ENCODE measurements at places on chromosomes 5 and 9.

- DNase-seq, result no peak
Measured at GRCh38 chr5:56482363-56482762, 249.2 kb upstream of the ANKRD55 start.

DNA sequence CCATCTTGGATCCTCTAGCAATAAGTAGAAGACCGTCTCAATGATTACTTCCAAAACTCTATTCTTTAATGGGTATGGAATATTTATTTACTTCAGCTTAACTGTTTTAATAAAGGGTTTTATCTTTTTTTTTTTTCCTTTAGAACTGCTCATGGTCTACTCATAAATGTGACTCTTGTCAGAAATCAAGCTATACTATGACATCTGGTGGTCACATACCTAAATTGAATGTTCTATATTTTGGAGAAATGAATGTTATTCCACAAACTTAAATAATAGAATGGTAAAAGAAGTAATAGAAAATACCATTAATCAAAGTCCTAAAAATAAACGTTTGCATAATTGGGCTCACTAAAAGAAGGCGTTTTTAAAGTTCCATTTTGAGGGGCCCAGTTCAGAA lies 131.2 kb upstream of the PLCXD3 start:
- no peak for DNase-seq

GRCh38 chr5:132134384-132134783 lies 60.8 kb downstream of the CSF2 start:
- no peak for DNase-seq

DNA sequence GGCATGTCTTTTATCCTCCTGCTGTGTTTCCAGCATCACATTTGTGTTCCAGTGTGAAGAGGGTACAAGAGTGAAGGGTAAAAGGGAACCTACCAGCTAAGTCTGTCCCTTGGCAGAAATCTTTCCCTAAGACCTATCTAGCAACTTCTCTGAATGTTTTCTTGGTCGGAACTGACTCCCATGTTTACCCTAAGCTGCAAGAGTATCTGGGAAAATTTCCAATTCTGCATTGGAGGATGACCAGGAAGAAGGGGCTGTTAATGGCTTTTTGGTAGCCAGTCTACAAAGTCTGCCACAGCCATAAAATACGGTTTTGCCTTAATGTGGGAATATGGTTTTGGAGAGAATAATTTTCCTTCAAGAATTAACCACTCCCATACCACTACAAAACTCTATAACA lies 75.1 kb downstream of the MAST4 start:
- no peak for DNase-seq

DNA sequence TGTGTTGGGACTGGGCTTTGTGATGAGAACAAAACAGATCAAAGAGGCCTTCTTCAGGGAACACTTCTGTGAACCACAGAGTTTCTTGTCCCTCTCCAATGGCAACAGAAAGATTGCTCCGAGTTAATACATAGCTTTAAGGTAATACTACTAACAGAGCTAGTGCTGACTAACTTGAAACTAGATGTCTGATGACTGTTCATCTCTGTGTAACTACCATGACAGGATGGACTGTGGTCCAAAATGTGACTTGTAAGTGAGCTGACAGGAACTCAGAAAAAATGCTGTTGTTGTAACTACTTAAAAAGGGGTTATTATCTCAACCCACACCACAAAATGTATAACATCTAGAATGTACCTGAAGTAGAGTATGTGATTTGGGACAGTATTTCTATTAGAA lies 630.2 kb upstream of the DMAC1 start:
- DNase-seq, result no peak

DNA sequence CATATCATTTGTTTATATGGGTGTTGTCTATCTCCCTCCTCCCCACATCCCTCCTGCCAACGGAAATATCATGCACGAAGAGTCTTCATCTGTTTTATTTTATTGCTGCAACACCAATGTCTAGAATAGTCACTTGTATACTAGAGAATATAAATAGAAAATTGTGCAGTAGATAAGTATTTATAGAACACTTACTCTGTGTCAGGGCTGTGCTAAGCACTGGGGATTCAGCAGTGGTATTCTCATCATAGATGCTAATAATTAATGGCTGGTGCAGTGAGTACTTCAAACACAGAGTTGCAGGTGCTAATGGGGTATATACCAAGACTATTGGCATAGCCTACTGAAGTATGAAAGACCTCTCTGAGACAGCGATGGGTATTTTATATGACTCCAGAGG lies 353.5 kb upstream of the CDH6 start:
- DNase-seq, result no peak

DNA sequence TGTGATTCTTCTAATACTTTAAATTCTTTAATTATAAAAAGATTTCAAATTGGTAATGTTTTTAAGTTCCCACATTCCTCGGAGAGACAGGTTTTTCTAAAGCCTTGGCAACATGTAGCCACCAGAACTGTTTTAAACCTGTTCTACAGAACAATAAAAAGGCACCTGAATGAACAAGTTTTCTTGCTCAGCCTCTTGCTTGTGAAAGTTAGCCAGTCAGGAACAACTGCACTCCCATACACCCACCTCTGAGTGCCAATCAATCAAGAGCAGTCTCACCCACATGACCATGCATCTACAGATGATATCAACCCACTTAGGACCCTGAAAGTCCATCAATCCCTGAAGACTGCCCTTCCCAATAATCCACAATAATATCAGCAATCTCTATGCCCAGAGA lies 62.3 kb downstream of the AP3B1 start:
- DNase-seq, result no peak

GRCh38 chr9:90000925-90001324 lies 396.1 kb downstream of the GADD45G start:
- no peak for DNase-seq

DNA sequence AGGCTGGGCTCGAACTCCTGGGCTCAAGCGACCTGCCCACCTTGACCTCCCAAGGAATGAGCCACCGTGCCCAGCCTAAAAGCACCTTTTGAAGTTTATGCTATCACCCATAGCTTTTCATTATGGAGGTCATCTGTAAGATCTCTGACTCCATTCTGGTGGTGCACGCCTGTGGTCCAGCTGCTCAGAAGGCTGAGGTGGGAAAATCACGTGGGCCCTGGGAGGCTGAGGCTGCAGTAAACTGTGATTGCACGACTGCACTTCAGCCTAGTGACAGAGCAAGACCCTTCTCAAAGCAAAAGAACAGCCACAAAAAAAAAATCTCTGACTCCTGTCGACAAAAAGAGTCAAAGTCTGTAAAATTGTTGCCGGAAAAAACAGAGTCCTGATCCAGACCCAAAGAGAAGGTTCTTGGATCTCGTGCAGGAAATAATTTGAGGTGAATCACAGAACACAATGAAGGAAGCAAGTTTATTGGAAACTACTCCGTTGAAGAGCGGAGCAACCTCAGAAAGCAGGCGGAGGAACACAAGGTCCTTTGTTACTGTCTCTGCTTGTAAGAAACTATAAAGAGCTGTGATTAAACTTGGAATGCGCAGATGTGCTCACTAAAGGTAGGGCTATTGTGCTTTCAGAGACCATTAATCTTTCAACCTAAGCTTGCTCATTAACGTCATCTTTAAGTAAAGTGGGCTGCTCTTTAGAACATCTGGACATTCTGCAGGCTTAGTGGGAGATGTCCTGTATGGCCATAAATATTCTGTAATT lies 2.0 kb upstream of the HAUS6 start:
- no peak for DNase-seq

GRCh38 chr9:109436071-109436470 lies 62.0 kb downstream of the PTPN3 start:
- no peak for DNase-seq

- DNase-seq, result no peak
Measured at GRCh38 chr9:114503009-114503408, 2.3 kb downstream of the WHRN start.

DNA sequence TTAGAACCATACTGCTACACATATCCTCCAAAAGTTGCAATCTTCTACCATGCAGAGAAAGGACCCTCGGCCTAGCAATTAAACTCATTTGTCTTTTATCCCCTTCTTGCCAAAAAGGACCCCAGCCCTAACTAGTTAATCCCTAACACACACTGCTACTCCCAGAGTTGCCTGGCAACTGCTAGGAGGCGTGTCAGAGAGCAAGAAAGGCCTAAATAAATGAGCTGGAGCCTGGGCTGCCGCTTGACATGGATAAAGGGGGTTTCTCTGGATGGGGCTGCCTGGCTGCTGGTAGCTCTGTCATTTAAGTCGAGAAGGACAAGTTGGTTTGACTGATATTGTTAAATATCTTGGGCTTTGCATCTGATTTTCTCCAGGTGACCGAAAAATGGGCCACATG lies 194.8 kb downstream of the CRB2 start:
- peak; percentile 64 for DNase-seq

DNA sequence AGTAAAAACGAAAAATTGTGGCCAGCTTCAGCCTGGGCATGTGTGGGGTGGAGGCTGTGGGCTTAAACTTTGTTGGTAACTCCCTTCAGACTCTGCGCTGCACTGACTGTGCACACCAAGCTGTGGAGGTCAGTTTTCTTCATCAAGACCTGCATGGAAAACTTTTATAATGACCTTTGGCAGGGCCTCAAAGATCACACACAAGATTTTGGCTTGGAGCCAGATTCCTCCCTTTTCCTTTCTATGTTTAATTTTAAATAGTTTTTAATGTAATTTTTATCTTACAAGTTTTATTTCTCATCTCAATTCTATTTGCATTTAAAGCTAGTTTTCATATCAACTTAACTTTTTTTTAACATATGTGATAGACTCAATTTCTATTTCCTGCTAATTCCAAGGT lies 1211.1 kb upstream of the CDH18 start:
- no peak for DNase-seq

- DNase-seq, result no peak
Measured at GRCh38 chr9:16143947-16144890, 591.4 kb downstream of the CCDC171 start.

GRCh38 chr9:82764061-82764668 lies 298.8 kb downstream of the RASEF start:
- no peak for DNase-seq

GRCh38 chr5:178121391-178122276 lies 8.3 kb downstream of the N4BP3 start:
- DNase-seq, result no peak

DNA sequence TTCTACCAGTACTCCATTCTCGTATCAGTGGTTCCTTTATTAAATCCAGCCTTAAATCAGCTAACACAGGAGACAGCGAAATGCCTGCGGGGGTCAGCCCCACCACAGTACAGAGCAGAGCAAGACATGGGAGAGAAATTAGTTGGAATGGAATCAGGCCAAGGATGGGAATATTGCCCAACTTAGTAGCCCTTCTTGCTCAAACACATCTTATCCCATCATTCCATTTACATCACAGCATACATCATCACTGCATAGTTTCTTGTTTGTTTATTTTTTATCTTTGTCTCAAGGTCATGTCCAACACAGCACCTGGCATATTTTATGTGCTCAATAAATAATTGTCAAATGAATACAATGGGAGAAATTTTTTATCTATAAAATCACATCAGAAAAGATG lies 34.3 kb upstream of the DAB2 start:
- no peak for DNase-seq

GRCh38 chr5:115542086-115542485 lies 2.5 kb downstream of the FEM1C start:
- DNase-seq, result no peak

DNA sequence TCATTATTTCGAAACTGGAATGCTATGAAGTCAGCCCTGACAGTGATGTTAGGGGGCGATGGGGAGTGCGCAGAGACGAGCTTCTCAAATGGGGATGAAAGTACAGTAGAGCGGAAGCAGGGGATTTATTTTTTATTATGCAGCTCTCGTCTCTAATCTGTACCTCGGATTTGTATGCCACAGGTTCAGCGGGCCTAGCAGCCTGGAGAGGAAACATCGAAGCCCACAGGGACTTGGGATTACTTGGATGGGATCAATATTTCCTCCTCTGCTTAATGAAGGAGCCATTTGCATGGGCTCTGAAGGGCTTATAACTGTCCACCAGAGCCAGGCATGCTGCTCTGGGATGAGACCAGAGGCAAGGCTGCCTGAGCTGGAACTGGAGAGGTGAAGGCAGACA lies 133.5 kb upstream of the RAPGEF1 start:
- DNase-seq, result peak; percentile 87

- DNase-seq, result no peak
Measured at GRCh38 chr5:148387325-148387724, 3.6 kb downstream of the FBXO38 start.

- DNase-seq, result no peak
Measured at GRCh38 chr9:77680581-77680980, 32.5 kb upstream of the GNA14 start.

DNA sequence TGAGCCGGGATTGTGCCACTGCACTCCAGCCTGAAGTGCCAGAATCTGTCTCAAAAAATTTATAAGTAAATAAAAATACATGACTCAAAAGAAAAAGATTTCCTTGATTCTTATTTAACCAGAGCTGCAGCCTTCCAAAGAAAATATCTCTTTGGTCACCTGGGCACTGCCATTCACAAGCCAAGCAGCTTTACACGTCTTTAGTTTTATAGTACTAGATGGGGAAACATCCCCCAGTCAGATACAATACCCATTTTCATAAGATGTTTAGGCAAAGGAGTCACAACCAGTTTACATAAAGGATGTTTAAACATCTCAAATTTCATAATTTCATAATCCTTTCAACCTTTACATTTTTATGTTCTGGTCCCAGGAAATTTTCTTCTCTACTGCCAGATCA lies 13.7 kb upstream of the OXCT1 start:
- no peak for DNase-seq

- DNase-seq, result peak; percentile 49
Measured at GRCh38 chr5:147454996-147455677, 54.7 kb downstream of the DPYSL3 start.

Data from WERI-Rb-1 (cell line).